ENCODE measurements at places on chromosomes 11 and 22. TPM values are rescaled to one million over a fixed set of nuclear protein-coding genes. Genes with fewer than 3 reads are reported as not detected.

GRCh38 chr22:38740116-38740723 lies 15.6 kb downstream of the SUN2 start:
- H3K27ac ChIP-seq, result no peak overlapping the region
- H3K4me1 ChIP-seq, result no peaks in the 10 kb centered on the region
- no peak for DNase-seq
- H3K4me3 ChIP-seq, result no peak overlapping the region

- peak; percentile 64 for DNase-seq
- H3K27me3 ChIP-seq, result no peaks in the 10 kb centered on the region
- no peak overlapping the region for H3K4me3 ChIP-seq
- no peak overlapping the region for H3K27ac ChIP-seq
- no peaks in the 10 kb centered on the region for H3K36me3 ChIP-seq
- peaks cover 5% of the 10 kb centered on the region for H3K4me1 ChIP-seq
Measured at GRCh38 chr11:9506489-9507276, 45.9 kb downstream of the ZNF143 start.

ARHGEF17 gene
- 57.4 TPM for total RNA-seq

DNA sequence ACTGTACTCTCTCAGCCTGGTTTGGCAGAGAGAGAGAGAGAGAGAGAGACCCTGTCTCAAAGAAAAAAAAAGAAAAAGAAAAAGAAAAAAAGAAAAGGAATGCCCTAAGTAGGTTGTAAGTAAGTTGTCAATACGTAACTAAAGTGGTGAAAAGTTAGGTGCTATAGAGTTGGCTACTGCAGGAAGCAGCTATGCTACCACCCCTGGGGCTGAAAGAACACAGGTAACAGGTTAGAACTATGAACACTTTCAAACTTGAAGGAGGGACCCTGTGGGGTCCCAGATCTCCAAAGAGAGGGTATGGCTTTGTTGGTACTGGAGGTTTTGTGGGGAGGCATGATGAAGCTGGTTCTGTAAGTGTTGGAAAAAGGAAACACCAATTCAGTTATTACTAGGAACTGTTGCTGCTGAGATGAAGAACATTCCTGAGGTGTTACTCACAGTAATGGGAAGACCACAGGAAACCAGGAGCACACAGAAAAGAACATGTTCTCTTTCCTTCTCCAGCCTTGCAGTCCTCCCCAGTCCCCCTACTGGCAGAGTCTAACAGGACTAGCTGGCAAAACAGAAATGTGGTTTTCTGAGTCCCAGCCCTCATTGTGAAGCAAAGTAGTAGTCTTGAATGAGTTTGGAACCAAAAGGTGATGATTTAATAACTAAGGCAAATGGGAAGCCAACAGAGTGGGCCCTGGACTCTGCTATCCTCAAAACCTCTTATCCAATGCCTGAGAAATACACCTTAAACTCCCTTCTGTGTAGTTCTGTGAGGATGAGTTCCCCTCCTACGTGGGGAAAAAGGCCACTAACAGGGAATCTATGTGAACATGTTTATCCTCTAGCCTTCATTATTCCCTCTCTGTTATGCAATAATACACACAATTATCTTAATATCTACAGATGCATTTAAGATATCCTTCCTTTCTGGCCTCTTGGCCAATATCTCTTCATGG lies 427.0 kb upstream of the DDI1 start:
- no peak overlapping the region for H3K4me3 ChIP-seq
- no peaks in the 10 kb centered on the region for H3K4me1 ChIP-seq
- H3K27ac ChIP-seq, result no peak overlapping the region
- no peaks in the 10 kb centered on the region for H3K36me3 ChIP-seq

TRIM48 gene
- not detected for total RNA-seq

DNA sequence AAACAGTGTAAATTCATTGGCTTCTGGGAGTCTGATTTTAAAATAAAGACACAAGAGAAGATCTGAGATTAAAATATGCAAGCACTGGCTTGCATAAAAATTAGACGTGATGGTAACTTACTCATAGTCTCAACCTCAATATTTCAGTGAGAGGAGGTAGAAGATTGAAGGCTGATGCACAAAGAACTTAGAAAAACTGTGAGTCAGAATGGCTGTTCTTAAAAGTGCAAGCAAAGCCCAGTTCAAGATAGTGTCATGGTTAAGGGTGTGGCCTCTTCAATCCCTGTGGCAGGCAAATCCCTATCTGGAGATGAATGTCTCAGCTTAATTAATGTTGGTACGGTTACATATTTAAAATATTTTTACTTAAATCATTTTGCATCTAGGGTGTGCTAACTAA lies 33.6 kb upstream of the FIBIN start:
- no peaks in the 10 kb centered on the region for H3K36me3 ChIP-seq
- no peak overlapping the region for H3K4me3 ChIP-seq
- no peaks in the 10 kb centered on the region for H3K27me3 ChIP-seq
- no peak overlapping the region for H3K27ac ChIP-seq
- no peak for DNase-seq

WBP2NL gene
- 0.40 TPM for total RNA-seq

TYMP gene
- total RNA-seq, result 22.3 TPM

SYT8 gene
- not detected for total RNA-seq

- no peaks in the 10 kb centered on the region for H3K27me3 ChIP-seq
- H3K4me1 ChIP-seq, result peaks cover 3% of the 10 kb centered on the region
- H3K4me3 ChIP-seq, result no peak overlapping the region
- H3K27ac ChIP-seq, result no peak overlapping the region
- DNase-seq, result no peak
Measured at GRCh38 chr11:3920148-3920852, 64.8 kb downstream of the STIM1 start.

RASGRP2 gene
- total RNA-seq, result 29.8 TPM

DNA sequence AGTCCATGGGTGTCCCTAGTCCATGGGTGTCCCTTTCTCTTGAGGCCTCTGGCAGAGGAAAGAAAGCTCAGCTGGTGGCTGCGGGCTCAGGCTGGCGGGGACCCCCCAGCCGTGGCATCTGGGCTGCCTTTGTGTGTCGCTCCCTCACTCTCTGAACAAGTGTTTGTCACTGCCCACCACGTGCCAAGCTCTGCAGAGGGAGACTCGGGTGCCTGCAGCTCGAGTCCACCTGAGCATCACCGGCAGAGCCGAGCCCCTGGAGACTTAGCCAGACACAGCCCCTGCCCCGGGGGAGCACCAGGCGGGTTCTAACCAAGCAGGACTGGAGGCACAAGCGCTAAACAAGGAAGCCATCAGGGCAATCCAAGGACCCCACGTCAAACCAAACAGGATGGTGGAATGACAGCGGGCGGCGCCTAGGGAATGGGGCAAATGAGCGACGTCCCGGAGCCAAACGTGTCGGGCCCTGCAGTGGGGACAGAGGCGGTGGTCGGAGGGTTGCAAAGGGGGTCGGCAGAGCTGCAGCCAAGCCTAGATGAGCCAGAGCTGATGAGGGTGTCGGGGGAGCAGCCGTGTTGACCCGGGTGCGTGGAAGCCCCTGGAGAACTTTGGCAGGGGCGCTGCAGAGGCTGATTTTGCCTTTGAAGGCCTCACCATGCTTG lies 2.1 kb upstream of the GRAMD4 start:
- DNase-seq, result no peak
- H3K4me1 ChIP-seq, result peaks cover 59% of the 10 kb centered on the region
- no peak overlapping the region for H3K4me3 ChIP-seq
- no peaks in the 10 kb centered on the region for H3K36me3 ChIP-seq
- no peaks in the 10 kb centered on the region for H3K27me3 ChIP-seq
- H3K27ac ChIP-seq, result peak overlapping the region; percentile 73

OR2AG1 gene
- total RNA-seq, result not detected

DNA sequence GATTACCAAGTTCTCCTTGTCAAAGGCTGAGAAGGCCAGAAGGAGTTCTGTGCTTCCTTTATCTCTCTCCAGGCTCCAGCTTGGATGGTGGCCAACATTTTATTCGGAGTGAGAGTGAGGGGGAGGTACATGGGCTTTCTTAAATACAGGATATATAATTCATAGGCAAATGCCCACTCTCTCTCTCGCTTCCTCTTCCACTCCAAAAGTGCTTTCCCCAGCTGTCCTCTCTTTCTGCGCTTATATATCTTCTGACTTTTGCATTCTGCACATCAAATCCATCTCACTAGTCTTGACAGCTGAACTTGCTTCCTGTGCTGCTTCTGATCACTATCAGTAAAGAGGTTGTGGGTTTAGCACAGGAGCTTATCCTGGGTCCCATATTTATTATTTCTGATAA lies 125.4 kb upstream of the ARHGAP20 start:
- no peak overlapping the region for H3K4me3 ChIP-seq
- H3K4me1 ChIP-seq, result no peaks in the 10 kb centered on the region
- H3K27me3 ChIP-seq, result no peaks in the 10 kb centered on the region
- DNase-seq, result no peak

DNA sequence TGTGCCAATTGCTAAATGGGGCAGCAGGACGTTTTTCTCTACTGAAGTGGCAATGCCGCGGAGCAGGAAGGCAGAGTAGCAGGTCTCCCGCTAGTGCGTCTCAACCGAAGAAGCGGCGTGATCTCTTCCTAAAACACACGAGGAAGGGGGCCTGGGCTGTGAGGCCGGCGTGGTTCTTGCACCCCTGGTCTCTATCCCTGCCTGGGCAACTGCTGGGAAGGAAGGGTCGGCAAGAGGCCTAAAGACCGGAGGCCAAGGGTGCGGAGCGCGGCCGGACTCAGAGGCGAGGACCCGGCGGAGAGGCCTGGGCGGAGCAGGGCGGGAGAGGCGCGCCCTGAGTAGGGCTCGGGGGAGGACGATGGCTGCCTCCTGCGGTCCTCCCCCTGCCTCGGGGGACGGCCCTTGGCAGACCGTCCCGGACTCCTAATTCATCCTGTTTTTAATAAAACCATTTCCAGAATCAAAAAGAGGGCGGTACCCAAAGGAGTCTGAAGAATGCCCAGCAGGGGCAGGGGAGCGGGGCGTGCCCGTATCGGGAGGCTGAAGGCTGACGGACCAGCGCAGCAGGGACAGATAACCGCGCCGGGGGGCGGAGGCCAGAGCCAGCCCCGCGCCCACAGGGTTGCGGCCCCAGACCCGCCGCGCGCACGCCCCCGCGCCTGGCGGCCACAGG lies 572 bp upstream of the APLP2 start:
- peak; percentile 88 for DNase-seq
- H3K4me3 ChIP-seq, result peak overlapping the region; percentile 71
- H3K36me3 ChIP-seq, result no peaks in the 10 kb centered on the region
- H3K27me3 ChIP-seq, result no peaks in the 10 kb centered on the region

PTS gene
- total RNA-seq, result 29.9 TPM

GRCh38 chr11:30763951-30764350 lies 177.8 kb upstream of the MPPED2 start:
- no peak overlapping the region for H3K4me3 ChIP-seq
- DNase-seq, result no peak
- no peaks in the 10 kb centered on the region for H3K4me1 ChIP-seq
- H3K36me3 ChIP-seq, result no peaks in the 10 kb centered on the region

DNA sequence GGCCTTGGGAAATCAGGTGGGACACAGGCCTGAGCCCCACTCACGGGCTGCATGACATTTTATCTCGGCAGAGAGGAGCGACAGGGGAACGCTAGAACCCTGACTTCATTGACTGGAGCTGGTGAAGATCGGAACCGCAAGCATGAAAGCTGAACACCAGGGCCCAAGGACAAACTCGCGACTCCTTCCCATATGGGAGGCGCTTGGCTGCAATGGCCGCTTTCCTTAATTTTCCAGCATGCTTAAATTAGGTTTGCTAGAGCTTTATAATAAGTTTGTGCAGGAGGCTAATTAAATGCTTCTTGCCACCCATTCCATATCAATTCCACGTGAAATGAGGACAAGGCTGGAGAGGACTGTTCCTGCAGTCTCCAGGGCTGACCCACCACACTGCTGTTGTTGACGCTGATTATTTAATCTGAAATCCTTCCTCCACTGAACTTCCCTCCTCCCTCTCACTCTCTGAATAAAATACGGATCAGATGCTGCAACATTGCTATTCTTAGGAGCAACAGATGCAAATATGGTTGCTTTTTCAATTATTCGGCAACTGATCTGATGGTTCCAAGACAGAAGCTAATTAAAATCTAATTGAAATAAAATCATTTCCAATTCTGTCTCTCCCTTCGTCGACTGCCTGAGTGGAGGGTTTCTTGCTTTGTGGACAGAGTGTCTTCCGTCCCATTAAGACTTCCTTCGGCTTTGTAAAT lies 692.9 kb downstream of the OPCML start:
- no peak overlapping the region for H3K4me3 ChIP-seq
- no peak for DNase-seq
- no peaks in the 10 kb centered on the region for H3K27me3 ChIP-seq
- no peaks in the 10 kb centered on the region for H3K4me1 ChIP-seq

- H3K36me3 ChIP-seq, result no peaks in the 10 kb centered on the region
- H3K4me1 ChIP-seq, result no peaks in the 10 kb centered on the region
- H3K27ac ChIP-seq, result no peak overlapping the region
- H3K27me3 ChIP-seq, result no peaks in the 10 kb centered on the region
- DNase-seq, result no peak
- H3K4me3 ChIP-seq, result no peak overlapping the region
Measured at GRCh38 chr11:36062796-36063365, 119.0 kb downstream of the LDLRAD3 start.

GRCh38 chr11:82794490-82794889 lies 60.8 kb upstream of the FAM181B start:
- no peaks in the 10 kb centered on the region for H3K4me1 ChIP-seq
- H3K36me3 ChIP-seq, result no peaks in the 10 kb centered on the region
- DNase-seq, result no peak
- H3K27ac ChIP-seq, result no peak overlapping the region
- no peak overlapping the region for H3K4me3 ChIP-seq
- H3K27me3 ChIP-seq, result no peaks in the 10 kb centered on the region

LRRC55 gene
- total RNA-seq, result not detected

DNA sequence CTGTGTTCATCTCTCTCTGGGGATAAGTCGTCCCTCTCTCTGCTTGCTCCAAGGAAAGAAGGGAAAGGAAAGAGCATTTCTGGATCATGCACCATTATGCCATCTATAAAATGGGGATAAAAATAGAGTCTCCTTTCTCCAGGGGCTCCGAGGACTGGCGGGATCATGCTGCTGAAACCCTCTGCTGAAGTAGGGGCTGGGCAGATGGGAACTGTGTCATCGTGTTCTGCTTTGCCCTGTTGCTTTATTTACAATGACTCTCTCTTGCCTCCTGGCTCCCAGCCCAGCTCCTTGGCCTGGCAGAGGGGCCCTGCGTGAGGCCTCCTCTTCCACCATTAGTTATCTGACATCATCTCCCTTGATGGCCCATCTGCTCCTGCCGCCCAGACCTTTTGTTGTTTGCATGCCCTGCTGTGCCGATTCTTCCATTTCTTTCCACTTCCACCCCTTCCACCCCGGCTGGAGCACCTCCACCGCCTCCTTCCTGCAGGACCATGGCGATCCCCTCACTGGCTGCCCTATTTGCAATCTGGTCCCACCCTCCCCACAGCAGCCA lies 200.9 kb downstream of the MYO18B start:
- H3K27ac ChIP-seq, result no peak overlapping the region
- peak; percentile 77 for DNase-seq
- H3K4me1 ChIP-seq, result no peaks in the 10 kb centered on the region
- no peaks in the 10 kb centered on the region for H3K27me3 ChIP-seq
- H3K36me3 ChIP-seq, result no peaks in the 10 kb centered on the region
- no peak overlapping the region for H3K4me3 ChIP-seq

ZBED5 gene
- total RNA-seq, result 43.6 TPM

All from heart left ventricle (tissue), 16 donors.